ENCODE measurements at places on chromosomes 1 and 21.

DNA sequence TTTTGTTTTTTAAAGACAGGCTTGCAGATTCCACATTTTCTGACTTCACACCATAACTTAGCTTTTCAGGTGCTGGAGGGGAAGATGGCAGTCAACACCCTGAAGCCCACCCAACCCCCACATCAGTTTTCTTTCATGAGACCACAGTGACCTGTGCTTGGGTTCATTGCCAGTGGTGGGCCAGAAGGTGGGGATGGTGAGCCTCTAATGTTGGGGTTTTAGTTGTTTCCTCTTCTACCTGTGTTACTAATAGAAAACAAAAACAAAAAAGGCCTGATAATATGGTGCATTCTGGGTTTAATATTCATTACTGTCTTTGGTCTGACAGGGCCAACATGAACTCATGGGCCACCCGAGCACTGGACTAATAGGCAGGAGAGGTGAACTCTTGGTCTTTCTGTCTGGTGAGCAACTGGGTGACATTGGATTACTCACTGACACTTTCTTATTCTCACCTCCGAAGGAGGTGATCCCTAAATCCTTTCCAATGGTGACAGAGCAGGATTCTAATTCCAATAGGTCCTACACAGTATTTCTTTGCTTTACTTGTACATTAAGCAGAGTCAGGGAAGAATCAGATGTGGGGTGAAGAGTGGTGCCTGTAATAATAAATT lies 132.8 kb downstream of the CLIC6 start:
- DNase-seq, result no peak

DNA sequence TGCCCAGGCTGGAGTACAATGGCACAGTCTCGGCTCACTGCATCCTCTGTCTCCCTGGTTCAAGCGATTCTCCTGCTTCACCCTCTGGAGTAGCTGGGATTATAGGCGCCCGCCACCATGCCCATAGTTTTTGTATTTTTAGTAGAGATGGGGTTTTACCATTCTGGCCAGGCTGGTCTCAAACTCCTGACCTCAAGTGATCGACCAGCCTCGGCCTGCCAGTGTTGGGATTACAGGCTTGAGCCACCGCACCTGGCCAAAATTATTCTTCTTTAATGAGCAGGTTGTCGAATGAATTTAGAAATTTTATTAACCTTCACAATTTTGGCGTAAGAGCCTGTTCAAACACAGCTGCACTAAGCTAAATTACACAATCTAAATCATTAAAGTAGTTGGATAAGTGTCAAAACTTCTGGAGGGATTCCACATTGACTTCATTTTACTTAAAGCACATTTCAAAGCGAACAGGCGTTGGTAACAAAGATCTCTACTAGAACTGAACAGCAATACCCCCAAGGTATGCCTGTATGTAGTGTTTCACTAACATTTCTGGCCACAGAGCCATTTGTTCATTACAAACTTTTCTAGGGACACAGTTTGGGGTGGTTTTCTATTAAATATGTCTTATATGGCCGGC lies 5.2 kb upstream of the CTH start:
- DNase-seq, result no peak

DNA sequence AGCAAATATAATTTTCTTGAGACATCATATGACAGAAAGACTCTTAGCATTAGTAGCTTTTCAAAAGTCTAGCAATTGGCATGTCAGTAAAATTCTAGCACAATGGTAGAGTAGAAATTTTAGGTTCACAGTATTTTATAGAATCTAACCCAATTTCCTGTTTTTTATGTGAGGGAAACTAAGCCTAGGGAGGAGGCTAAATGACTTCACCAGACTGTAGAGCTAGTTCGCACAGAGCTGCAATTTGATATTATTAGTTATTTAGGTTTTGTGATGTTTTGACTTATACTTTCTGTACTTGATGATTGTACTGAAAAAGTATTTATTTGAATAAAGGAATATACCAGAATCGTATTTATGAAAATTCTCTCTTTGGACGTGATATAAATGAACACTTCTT lies 68.5 kb downstream of the CACHD1 start:
- DNase-seq, result no peak

GRCh38 chr1:69711190-69711930 lies 143.6 kb downstream of the LRRC7 start:
- DNase-seq, result no peak

- DNase-seq, result no peak
Measured at GRCh38 chr1:192565946-192566345, 9.6 kb upstream of the RGS1 start.

- no peak for DNase-seq
Measured at GRCh38 chr1:161981735-161982506, 41.7 kb downstream of the OLFML2B start.

DNA sequence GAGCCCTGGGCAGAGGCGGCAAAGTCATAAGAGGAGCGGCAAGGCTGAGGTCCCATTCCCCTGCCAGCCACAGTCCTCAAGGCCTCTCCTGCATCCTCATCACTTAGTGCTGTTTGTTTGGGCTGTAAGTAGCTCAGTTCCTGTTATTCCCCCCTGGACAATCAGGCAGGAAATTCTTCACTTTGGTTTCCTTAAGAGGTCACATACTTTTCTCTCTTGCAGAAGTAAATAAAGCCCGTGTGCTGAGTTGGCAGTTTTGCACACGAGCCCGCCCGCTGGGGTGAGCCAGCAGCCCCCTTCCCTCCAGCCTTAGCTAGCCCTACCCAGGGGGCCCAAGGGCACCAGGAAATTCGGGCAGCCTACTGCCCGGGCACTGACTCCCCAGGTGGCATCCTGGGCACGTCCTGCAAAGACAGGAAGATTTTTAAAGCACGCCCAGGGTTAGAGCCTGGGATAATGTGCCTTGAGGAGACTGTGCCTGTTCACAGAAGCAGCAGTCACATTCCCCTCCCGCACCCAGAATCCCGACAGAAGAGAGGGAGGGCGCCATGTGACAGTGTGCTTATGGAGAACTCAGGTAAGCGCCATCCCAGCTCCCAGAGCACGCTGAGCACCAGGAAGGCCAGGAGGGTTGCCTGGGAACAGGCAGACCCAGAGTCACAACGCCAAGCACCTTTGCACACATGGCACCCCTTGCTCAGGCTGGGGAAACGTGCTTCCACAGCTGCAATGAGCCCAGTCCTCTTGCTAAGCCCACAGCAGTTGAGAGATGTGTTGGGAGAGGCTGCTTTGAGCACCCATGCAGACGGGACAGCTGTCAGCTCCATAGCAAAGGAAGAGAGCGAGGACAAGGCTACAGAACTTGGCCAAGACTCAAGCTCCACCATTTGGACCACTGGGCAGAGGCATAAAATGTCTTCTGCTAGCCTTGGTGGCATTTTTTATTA lies 144.5 kb upstream of the TMEM51 start:
- DNase-seq, result no peak

DNA sequence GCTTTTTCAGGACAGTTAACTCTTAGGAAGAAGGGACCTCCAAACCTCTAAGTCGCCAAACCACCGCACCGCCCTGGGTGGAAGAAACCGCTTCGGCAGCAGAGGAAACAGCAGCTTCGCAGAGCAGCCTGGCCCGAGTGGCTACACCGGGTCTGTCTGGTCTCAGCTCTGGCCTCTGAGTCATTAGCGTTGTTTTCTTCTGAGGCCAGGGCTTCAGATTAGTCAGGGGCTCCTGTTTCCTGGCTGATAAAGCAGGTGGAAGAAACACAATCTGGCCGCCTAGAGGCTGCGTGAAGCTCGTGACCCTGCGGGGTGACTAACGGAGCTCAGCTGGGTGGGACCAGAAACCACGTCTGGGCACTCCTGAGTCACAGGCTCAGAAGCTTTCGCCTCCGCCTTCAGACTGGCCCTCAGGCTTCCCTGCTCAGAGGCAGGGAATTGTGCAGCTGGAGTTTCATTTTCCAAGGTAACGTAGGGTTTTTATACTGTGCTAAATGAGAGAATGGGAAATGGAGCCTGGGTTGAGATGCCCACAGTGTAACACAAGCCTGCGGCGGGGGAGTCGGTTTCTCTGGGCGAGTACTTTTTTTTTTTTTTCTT lies 44.9 kb downstream of the CHAF1B start:
- no peak for DNase-seq

GRCh38 chr21:42219606-42220137 lies 732 bp downstream of the ABCG1 start:
- no peak for DNase-seq

GRCh38 chr1:231952154-231952553 lies 325.6 kb downstream of the DISC1 start:
- no peak for DNase-seq

GRCh38 chr1:39117899-39118450 lies 86.5 kb upstream of the MACF1 start:
- no peak for DNase-seq

DNA sequence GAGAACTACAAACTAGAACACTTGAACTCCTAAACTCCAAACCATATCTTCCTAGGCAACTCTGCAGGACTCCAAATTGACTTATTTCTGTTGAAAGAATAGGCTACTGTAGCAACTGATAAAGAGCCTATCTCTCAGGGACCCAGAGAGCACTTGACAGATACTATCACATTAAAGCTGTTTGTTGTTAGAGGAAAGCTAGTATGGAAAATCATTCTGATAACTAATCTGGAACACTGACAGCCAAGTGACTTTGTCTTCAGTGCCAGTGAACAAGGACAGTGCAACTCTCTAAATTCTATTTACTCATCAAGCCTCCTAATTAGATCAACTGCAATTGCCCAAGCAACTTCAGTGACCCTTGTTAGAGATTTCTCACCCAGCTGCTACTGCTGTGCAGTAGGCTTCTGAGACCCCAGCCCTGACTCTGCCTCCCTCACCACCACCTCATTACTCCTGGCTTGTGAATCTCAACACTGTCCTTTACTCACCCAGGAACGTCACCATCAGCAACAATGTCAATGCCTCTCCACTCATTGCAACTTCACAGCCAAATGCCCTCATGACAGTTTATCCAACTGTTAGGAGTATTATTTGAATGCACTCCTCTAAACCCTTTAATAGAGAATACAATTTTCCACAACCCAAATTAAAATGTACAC lies 7.4 kb upstream of the RGS13 start:
- no peak for DNase-seq

DNA sequence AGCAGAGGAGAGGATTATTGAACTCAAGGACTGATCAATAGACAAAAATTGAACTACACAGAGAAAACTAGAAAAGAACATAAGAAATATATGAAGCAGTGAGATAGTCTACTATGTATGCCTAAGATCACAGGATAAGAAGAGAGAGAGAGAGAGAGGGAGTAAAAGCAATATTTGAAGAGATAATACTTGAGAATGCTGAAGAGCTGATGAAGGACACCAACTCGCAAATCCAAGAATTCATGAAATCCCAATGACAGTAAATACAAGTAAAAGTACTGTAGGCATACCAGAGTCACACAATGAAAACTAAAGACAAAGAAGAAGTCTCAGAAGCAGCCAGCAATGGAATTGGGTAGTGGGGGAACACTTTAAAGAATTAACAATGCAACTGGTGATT lies 260.1 kb upstream of the SPAG17 start:
- DNase-seq, result no peak

DNA sequence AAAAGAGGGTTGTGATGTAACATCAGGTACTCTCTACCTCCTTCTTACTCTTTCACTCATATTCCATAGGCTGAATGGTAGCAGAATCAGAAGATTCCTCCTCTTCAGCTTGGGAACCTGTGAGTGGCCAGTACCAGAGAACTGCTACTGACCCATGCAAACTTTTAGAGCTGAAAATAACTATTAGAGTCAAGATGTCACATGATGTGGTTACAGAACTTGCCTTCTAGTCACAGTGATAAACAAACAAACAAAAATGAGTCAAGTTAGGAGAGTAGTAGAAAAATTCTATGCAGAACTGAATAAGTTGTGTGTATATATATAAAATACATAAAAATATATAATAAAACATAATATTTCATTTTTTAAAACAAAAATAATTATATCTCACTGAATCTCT lies 47.6 kb upstream of the RGS1 start:
- DNase-seq, result no peak

DNA sequence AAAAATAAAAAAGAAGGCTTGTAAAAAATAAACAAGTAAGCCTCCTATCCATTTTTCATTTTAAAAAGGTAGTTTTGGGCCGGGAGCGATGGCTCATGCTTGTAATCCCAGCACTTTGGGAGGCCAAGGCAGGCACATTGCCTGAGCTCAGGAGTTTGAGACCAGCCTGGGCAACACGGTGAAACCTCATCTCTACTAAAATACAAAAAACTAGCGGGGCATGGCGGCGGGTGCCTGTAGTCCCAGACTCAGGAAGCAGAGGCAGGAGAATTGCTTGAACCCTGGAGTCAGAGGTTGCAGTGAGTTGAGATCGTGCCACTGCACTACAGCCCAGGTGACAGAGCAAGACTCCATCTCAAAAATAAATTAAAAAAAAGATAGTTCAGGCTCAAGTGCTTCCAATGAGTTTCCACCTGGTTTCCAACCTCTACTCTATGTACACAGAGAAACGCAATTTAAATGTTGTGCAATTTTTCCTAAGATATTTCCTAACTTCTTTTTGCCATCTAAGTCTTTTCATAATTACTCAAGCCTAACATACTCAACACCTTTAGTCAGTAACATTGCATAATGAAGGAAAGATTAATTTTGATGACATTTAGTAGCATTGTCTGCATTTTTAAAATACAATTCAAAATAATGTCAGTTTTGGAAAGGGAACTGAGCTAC lies 106.3 kb downstream of the KCNT2 start:
- no peak for DNase-seq

DNA sequence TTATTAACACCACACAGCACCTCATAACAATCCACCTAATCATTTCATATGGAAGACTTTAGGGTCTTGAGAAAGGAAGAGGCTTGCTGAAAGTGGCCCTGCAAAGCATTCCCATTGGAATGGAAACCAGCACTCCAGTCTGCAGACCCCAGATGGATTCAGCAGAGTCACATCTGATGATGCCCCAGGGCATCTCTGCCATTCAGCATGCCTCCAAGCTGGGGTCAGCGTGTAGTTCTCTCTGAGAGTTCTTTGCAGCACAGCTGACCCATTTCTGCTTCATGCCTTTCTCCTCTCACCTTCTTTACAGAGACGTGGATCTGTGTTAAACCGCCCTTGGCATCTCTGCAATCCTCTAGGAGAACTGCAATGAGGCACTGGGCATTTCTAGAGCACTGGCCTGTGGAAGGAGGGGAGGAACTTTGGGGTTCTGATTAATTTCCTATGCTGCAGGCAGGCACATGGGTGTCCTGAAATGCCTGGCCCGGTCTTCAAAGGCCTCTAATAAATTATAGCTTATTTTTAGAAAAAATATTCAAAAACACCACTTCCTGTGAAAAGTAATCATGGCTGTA lies 2.6 kb upstream of the LUZP1 start:
- no peak for DNase-seq

GRCh38 chr1:204263254-204263910 lies 49.6 kb upstream of the GOLT1A start:
- DNase-seq, result no peak

GRCh38 chr1:52122384-52122783 lies 19.5 kb upstream of the ZFYVE9 start:
- no peak for DNase-seq

GRCh38 chr1:239719642-239720258 lies 333.4 kb downstream of the CHRM3 start:
- peak; percentile 52 for DNase-seq

DNA sequence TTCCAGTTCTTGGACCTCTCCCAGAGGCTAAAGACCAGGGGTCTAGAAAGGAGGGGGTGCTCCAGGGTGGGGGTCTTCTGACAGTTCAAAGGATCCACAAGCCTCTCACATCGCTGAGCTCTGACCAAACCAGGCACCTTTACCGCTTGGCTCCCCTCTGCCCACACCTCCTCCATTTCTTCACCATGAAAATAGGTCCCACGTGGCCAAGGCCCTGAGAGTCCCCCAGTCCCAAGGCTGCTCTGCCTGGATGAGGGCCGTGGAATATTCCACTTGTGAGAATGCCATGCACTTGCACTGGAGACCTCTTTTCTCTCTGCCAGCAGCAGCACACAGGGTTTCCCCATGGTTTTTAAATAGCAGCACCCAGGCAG lies 87.4 kb downstream of the ITPKB start:
- no peak for DNase-seq

- no peak for DNase-seq
Measured at GRCh38 chr1:203473281-203473680, 2.3 kb upstream of the PRELP start.

All from SIG-M5 (cell line).